ENCODE measurements at places on chromosomes 6 and 20.

DNA sequence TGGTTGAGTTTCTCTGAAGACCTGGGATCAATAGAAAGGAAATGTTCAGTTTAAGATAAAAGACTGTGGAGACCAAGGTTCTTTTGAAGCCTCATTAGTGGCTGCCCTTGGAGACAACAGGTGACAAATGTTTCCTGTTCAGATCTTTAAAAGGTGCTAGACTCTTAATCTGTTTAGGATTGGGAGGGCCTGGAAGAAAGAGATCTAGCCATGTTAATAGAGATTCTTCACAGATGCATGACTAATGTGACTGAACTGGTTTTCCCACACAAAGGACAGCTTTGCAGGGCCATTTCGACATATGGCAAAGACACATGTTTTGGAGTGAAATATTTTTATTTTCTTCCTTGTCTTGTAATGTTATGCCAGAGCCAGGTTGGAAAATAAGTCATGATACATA, 82.2 kb downstream of the WDR27 start:
- DNase-seq, result no peak

DNA sequence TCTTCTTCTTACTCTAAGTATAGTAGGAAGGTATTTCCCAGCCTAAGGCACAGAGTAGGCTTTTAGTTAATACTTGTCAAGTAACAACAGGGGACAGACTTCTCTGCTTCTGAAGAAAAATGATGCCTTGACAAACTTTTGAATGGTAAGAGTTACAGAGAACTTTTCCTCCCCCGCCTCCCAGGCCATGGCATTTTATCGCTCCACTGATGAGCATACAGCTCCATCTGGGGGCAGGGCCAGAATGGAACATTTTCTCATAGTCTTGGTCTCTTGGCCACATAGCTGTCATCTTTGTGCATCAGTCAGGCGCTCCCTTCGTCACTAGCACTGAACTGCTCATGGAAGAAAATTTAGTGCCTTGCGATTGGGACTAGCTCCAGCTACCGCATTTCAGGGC, 1066.8 kb upstream of the CITED2 start:
- no peak for DNase-seq

DNA sequence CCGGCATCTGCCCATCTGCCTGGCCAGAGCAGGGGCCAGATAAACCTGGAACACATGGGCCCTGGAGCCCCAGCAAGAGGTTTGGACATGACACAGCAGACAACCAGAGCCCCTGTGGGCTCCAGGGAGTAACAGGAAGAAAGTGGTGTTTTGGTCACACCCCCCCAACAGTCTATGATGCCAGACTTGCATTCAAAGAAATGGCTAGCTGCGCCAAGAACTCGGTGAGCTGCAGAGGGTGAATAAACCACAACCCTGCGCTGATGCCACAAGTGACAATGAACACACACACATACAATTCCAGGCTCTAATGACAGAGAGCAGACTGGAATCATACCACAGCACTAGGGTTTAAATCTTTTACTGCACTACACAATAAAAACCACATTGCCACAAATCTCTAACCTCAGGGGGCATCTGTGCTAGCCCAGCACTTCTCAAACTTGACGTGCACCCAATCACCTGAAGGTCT, 34.0 kb downstream of the TRERF1 start:
- DNase-seq, result no peak

- DNase-seq, result no peak
Measured at GRCh38 chr20:35296101-35296554, 3.9 kb upstream of the FAM83C start.

DNA sequence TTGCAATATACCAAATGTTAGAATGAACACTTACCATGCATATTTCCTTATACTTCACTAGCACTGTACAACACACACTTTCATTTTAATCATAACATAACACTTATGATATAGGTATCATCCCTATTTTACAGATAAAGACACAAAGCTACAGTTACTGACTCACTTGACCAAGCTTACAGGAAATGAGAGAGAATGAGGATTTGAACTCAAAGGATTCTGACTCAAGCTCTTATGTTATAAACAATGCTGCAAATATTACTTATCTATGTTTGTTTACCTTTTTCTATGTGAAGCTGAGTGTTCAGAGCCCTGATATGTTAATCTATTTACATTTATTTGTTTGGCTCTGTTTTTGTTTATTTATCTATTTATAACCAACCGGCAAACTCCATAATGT, 245.4 kb downstream of the PTPRK start:
- DNase-seq, result no peak

GRCh38 chr6:144757299-144757698, 472.2 kb downstream of the UTRN start:
- DNase-seq, result no peak

DNA sequence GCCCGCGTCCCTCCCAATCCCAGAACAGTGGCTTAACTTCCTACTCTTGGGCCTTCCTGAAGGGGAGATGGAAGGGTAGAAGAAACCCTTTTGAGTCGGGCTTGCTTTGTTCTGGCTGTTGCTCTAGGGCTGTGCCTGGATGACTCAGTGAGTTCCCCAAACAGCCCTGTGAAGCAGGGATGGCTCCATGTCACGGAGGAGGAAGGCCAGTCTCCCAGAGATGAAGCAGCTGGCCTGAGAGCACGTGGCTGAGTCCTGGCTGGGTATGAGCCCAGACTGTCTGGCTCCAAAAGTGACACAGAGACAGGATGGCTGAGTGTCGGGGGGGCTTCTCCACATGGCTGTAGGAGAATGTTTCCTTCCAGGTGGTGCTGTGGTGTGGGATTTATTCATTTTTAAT, 4.6 kb downstream of the SYTL3 start:
- peak; percentile 21 for DNase-seq

DNA sequence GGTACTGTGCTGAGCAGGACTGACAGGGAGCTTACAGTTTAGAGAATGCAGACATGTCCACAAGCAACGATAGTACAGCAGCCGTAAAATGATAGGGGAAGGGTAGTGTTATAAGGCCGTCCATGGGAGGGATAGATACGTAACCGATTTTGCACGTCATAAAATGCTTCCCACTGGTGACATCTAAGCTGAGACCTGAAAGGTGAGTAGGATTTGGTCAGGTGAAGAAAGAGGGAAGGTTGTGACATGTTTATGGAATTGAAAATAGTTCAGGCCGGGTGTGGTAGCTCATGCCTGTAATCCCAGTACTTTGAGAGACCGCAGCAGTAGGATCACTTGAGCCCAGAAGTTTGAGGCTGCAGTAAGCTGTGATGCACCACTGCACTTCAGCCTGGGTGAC, 25.6 kb downstream of the SNX9 start:
- no peak for DNase-seq

GRCh38 chr20:62622877-62623487, 19.3 kb upstream of the SLCO4A1 start:
- no peak for DNase-seq

DNA sequence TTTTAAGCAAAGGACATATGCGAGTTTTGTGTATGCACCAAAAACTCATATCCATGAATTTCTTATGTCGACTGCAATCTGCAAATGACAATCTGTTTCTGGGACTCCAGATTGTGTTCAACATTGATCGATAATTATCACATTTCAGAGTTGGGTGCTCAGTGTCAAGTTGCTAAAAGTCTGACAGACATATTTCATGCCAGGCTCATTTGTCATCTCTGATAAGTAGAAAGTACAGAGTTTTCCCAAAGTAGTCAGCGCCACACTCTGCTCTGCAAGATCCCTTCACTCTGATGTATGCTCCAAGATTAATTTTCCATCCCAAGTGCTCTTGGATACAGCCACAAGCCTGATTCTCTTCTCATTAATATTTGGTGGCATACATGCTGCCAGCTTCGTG, 331.1 kb downstream of the DOK5 start:
- DNase-seq, result no peak

- DNase-seq, result no peak
Measured at GRCh38 chr6:90154755-90155470, 141.7 kb downstream of the BACH2 start.

DNA sequence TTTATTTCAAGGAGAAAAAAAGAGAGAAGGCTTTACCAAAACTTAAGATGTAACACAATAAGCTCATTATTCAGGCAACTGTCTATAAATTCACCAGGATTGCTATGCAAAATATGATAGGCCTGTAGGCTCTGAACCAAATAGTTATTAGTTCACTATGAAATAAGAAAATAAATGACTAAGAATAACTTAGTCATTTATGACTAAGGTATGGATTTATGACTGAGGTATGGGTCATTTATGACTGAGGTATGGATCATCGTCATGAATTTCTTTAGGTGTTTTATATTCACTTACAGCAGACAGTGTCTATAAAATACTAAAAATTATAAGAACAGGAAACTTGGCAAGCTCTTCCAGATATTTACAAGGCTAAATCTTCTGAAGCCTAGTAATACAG, 52.1 kb upstream of the SNX9 start:
- no peak for DNase-seq

DNA sequence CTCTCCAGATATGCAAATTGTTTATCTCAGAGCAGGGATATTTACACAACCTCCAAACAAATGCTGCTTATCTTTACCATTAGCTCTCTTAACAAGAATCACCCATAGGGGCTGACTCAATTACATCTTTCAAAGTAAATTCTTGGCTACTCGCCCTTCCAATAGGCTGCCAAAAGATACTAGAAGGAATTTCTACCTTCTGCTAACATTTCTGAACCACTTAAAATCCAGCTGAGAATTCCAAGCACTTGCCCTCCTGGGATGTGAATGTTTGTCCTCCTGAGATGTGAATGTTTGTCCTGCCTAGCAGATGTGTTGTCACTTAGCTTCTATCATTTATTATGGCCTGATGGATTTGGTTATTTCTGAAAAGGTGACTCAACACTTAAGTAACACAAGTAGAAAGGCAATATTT, 388.0 kb downstream of the GJA1 start:
- no peak for DNase-seq

DNA sequence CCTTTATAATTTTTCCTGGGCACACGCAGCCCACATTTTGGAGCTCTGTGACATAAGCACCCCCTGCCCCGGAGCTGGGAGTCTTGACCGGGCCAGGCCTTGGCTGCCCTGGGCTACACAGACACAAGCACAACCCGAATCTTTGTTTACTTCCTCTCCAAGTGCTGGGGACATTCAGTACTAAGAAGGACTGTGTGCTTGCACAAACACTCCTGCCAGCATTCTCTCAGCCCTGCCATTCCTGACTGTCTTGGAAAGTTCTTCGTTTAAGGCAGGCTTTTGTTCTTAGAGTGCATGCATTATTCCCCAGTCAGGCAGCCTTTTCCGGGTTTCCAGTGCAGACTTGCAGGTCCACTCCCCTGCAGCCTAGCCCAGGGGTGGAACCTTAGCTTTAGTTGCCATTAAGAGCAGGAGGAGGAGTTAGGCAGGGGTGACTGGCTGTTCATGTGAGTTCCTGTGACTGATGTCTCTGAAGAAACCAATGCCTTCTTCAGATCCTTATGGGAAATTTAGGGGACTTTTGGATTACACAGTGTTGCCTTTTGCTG, 28.6 kb downstream of the FOXO3 start:
- DNase-seq, result no peak

DNA sequence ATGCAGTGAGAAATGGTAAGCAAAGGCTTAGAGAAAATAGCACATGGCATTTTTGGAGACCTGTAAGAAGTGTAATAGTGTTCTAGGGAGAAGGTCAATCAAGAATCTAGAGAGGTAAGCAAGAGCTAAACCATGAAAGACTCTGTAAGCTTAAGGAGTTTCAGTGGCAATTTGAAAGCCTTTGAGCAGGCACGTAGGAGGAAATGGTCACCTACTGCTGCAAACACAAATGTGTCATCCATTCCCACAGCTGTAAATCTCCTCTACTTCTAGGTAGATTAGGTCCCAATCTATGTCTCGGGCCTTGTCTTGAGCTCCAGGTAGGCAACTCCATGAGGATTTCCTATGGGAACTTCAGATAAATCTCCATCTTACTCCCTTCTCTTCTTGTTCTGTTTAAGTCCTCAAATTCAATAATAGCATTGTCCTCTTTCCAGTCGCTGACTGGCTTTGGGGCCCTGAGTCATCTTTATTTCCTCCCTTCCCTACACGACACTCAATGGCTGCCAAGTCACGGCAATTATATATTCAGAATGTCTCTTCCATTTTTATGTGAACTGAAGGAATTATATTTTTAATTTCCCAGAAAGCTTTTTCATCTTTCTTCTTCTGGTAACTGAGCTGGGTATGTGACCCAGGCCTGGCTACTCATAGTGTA, 24.2 kb upstream of the PAQR8 start:
- DNase-seq, result no peak

DNA sequence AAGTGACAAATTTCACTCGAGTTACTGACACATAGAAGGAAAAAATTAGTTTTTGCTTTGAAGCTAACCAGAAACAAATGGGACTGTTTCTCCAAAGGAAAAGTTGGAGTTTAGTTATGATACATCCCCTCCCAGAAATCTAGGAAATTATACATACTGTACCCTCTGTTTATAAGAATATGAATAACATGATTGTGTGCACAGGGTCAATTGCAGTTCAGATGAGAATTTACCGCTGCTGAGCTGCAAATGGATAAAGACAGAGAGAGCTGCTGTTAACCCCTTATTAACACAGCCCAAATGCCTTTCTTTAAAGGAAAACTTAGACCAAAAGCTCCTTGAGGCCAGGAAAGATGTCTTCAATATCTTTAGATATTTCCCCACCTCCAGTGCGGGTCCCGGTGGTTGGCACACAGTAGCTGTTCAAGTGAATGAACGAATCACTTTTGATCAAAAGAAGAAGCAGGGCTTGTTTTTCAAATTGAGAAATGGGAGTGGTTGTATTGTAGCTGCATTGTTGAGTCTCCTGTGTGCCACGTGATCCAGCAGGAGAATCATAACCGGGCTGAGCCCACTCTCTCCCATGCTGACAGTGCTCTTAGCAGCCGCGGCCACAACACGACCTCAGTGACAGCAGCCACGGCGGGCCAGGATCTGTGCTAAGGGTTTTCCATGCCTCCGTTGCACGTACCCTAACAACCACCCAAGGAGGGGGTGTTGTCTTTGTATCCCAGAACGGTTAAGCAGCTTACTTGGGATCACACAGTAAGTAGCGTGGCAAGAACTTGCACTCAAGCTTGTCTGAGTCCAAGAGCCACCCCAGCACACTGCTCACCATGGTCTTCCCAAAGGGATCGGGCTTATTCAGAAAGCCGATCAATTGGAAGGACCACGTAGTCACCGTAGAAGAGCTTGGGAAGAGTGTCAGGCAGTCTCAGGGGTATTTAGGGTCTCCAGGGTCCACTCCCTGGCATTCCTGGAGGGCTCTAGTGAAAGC, 53.5 kb upstream of the BMP6 start:
- no peak for DNase-seq

GRCh38 chr6:23635150-23635549, 490.9 kb upstream of the NRSN1 start:
- no peak for DNase-seq

GRCh38 chr20:309306-309840, 12.0 kb downstream of the ZCCHC3 start:
- no peak for DNase-seq

GRCh38 chr6:53498649-53499048, 46.3 kb downstream of the GCLC start:
- DNase-seq, result no peak

All from NCI-H187 (cell line).